ENCODE measurements at places on chromosomes 13 and 19.

- no peak for DNase-seq
Measured at GRCh38 chr13:59701261-59701660, 462.5 kb downstream of the DIAPH3 start.

- DNase-seq: no peak
Measured at GRCh38 chr19:14177496-14178074, 28.4 kb downstream of the ADGRL1 start.

DNA sequence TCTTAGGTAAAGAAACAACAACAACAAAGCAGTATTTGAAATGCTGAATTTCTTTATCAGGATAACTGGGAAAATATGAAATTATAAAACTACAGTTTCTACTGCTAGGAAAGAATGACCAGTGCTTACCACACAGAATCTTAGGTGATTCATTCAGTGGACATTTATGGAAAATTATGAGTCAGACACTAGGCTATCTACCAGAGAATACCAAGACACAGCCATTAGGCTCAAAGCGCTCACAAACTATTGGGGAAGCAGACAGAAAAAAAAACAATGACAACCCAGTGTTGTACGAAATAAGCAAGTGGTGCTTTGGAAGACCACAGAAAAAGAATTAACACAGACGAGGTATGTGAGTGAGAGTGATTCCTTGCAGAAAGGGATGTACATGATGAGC is 1019.5 kb downstream of the PCDH9 start:
- no peak for DNase-seq

- DNase-seq: no peak
Measured at GRCh38 chr19:18847549-18848463, 16.0 kb downstream of the UPF1 start.

GRCh38 chr13:52850072-52850395 is 1.6 kb upstream of the PCDH8 start:
- no peak for DNase-seq

- no peak for DNase-seq
Measured at GRCh38 chr19:16899566-16900075, 10.8 kb downstream of the F2RL3 start.

DNA sequence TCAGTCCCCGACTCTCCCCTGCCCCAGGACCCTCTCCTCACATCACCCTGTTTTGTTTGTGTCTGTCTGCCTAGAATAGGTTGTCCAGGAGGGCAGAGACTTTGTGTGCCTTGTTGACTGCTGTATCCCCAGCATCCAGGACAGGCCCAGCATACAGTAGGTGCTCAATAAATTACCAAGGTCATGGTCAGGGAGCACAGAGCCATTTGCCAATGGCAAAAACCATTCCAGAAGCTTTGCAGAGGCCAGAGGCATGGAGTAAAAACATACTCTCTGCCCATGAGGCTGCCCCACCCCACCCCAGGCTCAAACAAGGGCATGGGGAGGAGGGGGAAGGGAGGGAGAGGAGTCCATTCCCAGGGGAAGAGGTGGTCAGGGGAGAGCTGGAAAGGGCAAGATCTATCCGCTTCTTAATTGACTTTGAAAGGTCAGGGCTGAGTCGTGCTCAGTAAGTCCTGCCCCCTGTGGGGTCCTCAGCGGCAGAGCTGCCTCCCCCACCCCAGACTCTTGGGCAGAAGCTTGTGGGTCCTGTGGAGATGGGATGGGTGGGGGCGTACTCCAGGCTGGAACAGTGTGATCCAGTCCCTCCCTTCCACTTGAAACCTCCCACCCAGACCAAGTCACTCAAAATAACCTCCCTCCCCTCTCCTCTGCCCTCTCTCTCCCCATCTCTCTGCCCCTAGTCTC is 4.4 kb downstream of the GPR4 start:
- no peak for DNase-seq

DNA sequence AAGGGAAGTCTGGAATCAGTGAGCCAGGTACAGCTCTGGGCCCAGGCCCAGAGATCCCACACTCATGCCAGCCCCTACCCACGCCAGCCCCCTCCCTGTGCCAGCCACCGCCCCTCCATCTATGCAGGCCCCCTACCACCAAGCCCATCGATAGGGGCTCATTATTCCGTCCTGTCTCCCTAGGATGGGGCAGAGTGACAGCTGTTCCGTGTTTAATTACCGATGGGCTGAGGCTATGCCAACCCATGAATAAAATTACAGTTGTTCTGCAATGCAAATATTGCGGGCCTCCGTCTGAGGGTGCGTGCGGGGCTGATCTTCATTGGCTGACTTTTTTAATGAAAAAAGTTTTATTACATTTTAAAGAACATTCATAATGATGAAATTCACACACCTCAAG is 35.6 kb upstream of the PEPD start:
- no peak for DNase-seq
